ENCODE measurements at places on chromosomes 1 and 21. TPM values are rescaled to one million over a fixed set of nuclear protein-coding genes. Genes with fewer than 3 reads are reported as not detected.

DNA sequence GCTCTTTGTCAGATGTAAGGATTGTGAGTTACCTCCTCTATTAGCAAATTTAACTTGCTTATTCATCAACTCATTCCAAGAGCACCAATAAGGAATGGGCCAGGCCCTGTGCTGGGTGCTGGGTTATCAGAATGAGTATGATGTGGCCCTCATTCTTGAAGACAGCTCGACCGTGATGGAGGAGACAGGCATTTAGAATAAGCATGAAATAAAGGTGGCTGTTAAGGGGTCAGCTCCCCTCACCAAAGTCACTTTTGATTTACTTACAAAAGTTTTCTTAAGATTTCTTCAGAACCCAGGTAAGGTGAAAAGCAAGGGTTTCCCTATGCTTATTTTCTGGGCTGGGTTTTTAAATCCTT is 15.3 kb upstream of the PADI1 start:
- DNase-seq, result no peak

GRCh38 chr1:84615790-84616189 is 41.5 kb upstream of the CTBS start:
- DNase-seq, result no peak

Gene OR4F29
- not detected for polyA plus RNA-seq

DNA sequence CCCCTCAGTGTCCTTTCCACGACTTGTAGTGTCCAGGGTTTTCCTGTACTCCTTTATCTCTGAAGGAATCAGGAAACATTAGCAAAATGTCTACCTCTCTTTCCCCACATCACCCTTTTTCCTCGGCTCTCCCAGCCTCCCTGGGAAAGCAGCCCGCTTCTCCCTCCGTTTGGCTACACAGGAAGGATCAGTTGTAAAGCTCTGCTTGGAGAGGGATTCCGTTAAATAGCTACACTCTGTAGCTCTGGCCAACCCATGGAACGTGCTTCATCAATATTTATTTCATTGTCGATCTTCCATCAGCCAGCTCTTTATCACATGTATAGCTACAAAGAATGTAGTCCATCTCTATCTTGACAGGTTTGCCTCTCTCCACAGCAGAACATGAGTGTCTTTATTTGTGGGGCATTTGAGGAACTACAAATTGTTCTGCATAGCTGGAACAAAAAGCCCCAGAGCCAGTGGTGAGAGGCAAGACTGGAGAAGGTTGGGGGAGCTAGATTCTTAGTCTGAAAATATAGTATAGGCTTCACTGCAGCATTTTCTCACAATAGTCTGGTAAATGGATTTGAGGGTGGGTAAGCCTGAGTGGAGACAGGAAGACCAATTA is 191.8 kb downstream of the SLC35F3 start:
- DNase-seq, result no peak

DNA sequence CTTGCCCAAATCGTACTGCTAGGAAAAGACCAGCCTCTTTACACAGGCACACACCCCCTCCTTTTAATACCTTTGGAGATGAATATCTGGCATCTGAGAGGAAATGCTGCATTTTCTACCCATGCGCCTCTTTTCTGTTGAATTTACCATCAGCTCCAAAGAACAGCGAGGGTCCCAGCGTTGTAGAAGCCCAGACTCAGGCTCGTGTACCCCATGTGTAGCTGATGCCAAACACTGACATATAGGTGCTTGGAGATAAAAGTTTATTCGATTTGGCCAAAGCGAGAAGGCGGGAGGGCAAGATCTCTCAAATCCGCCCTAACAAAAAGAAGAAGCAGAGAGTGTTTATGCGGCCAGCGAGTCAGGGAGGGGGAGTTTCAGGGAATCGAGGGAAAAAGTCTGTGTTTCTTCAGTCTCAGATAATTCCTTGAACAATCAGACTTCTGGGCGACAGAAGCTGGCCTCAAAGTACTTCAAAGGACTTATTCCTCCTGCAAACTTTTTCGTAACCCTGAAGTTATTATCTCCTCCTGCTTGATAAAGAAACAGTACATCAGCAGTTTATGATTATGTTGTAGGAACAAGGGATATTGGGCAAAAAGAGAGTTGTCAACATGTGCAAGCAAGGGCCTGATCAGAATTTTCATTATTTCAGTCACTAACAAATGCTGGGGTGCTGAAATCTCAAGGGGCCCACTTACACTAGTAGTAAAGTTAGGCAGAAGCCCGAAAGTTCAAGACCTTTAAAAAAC is 642 bp upstream of the CREG1 start:
- no peak for DNase-seq

- no peak for DNase-seq
These were observed 26.0 kb upstream of the FAM131C start for GRCh38 chr1:16099412-16099811.

Gene AMPD1
- not detected for polyA plus RNA-seq

Gene MCOLN3
- polyA plus RNA-seq, result not detected

Gene LORICRIN
- not detected for polyA plus RNA-seq

GRCh38 chr1:182127656-182128055 is 66.1 kb upstream of the ZNF648 start:
- DNase-seq, result no peak

Gene PLD5
- 0.45 TPM for polyA plus RNA-seq

Gene TSPAN2
- polyA plus RNA-seq, result not detected

- DNase-seq, result no peak
These were observed 79.4 kb downstream of the GON4L start for GRCh38 chr1:155777582-155777981.

Gene SPAG17
- not detected for polyA plus RNA-seq
